ENCODE measurements at places on chromosomes 6 and 20.

GRCh38 chr6:73200735-73201134 is 24.6 kb downstream of the KHDC1L start:
- no peak for ATAC-seq

GRCh38 chr20:1959156-1959555 is 34.7 kb downstream of the PDYN start:
- no peak for ATAC-seq

DNA sequence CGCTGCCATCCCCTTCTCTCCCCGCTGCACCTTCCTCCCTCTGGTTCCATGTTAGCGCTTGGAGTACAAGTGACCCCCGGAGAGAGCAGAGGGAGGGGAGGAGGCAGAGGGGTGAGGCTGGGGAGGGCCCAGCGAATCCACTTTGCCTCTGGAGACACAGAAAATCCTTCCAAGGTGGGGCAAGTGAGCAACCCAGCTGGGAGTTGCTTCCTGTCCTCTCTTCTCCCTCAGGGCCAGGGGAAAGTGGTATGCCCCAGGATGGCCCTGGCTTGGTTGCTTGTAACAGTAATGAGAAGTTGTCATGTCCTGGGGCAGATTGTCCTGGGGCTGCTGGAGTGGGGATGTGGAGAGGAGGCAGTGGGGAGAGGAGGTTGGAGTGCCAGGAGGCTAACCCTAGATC is 691 bp upstream of the ANGPT4 start:
- no peak for ATAC-seq

GRCh38 chr20:13389115-13389514 is 168.0 kb downstream of the ISM1 start:
- ATAC-seq, result no peak

DNA sequence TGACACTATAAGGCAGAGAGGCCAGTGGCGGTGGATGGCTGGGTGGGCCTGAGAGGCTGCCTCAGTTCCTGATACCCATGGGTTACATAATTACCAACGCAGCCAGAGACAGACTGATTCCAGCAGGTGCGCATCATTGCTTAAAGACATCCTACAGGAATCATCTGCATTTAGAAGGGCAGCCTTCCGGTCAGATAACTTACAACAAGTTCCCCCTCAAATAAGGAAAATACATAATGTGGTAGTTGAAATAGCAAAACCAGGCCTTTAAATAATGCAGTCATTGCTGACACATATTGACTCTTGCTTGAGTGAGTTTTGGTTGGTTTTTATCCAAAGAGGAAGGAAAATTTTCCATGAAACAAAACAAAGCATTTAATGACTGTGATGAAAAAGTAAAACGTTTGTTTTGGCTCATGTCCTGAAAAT is 81.9 kb downstream of the SIM1 start:
- no peak for ATAC-seq

DNA sequence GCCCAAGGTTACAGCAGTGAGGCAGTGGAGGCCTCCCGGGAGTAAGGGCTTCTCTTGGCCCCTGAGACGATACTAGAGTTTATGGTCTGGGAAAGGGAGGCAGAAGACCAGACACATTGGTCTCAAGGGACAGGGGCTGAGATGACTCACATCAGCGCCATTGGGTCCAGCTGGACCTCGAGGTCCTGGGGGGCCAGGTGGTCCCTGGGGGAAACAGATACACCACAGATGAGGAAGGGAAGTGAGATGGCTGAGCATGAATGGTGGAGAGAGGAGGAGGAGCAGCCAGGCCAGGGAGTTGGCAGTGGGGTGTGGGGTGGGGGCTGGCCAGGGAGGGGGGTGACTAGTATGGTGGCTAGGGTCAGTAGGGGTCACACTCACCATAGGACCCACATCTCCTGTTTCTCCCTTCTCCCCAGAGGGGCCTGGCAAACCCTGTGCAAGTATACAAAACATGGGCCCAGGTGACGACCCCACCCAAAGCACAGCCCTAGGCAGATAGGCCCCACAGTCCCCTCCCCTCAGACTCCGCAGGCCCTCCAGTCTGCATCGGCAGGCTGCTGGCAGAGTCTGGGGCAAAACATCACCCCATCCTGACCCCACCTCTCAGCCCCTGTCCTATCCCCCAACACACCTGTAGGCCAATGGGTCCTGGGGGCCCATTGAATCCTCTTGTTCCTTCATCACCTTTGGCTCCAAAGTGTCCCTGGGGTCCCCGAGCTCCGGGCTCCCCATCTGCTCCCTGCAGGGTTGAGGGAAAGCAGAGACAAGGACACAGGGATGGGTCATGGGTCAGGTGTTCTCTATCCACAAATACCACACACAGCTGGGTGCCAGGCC is 21.9 kb downstream of the COL11A2 start:
- ATAC-seq, result no peak

GRCh38 chr6:6920987-6921313 is 186.8 kb upstream of the RREB1 start:
- no peak for ATAC-seq

DNA sequence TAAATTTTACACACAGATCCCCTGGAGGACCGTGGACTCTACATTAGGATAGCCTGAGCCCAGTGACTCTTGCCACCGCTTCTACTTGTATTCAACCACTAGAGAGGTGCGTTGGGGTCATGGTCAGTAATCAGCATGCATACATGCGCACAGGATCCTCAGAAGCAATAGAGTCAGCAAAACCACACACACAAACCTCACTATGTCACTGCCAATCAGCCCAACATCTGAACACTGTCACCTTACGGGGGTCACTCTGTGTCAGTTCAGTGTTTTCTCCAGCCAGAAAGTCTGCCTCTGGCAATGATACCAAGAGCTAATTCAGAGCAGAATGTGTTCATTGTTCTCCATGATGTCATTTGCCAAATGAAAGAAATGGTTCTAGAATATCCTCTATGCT is 225.3 kb downstream of the KHDC1L start:
- ATAC-seq, result no peak

- no peak for ATAC-seq
Observed at GRCh38 chr6:137323860-137324259, 104.7 kb upstream of the IFNGR1 start.

GRCh38 chr6:8102122-8102958 is at the start of gene EEF1E1:
Gene EEF1E1, minus strand, starts transcription at chr6:8102548. Its CDS starts 27 bp downstream, at chr6:8102521.
- peak; percentile 98 for ATAC-seq

DNA sequence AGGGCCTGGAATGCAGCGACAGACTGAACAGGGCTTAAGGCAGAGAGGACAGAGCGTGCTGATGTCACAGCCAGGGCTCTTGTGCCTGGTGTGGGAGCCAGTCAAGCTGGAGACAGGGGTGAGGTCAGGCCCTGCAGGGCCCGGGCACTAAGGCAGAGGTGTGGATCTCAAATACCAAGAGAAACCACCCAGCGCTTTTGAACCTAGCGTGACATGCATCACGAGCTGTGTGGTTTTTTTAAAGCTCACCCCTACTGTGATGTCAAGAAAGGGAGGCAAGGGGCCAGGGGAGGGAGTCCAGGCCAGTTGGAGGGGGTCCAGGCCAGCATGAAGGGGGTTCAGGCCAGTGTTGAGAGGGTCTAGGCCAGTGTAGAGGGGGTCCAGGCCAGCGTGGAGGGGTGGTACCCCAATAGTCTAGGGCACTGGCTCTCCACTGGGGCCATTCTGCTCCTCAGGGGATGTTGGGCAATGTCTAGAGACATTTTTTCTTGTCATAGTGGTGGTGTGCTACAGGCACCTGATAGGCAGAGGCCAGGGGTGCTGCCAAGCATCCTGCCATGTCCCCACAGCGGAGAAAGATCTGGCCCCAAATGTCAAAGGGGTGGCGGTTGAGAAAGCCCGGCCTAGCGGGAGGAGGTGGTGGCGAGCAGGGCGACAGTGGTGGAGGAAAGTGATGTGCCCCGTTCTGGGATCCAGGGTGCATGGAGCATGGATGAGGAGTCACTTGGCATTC is 42.6 kb downstream of the RBM38 start:
- peak; percentile 42 for ATAC-seq

DNA sequence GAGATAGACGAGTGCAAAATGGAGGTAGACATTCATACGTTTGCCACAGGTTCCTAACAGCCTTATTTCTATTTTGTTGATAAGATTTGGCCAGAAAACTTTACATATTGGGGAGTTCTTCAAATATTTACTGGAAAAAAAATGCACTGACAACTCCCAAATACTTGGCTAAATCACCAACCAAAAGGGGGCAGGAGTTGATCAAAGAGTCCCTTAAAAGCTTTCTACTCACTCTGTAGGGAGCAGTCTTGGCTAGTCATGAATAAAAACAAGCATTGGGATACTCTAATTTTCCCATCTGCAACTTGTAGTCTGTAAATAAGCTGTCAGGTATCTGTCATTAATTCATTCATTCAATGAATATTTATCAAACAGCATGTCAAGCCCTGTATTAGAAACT is 18.4 kb downstream of the TENT5A start:
- ATAC-seq, result no peak

Measured in motor neuron (in vitro differentiated cells).